Psoas muscle (tissue), 8 donors: ENCODE measurements at places on chromosomes 13 and 19.

- no peak for DNase-seq
Observed at GRCh38 chr19:2869618-2870017, 2.5 kb downstream of the ZNF556 start.

GRCh38 chr19:40210889-40211288, 7.3 kb downstream of the TTC9B start:
- DNase-seq, result no peak

GRCh38 chr19:55676383-55676782, 1.4 kb downstream of the EPN1 start:
- DNase-seq, result peak; percentile 47

- DNase-seq, result no peak
Observed at GRCh38 chr13:50077431-50077830, 62.2 kb downstream of the KCNRG start.

- peak; percentile 55 for DNase-seq
Observed at GRCh38 chr19:3655402-3656072, 28.9 kb upstream of the CACTIN start.

DNA sequence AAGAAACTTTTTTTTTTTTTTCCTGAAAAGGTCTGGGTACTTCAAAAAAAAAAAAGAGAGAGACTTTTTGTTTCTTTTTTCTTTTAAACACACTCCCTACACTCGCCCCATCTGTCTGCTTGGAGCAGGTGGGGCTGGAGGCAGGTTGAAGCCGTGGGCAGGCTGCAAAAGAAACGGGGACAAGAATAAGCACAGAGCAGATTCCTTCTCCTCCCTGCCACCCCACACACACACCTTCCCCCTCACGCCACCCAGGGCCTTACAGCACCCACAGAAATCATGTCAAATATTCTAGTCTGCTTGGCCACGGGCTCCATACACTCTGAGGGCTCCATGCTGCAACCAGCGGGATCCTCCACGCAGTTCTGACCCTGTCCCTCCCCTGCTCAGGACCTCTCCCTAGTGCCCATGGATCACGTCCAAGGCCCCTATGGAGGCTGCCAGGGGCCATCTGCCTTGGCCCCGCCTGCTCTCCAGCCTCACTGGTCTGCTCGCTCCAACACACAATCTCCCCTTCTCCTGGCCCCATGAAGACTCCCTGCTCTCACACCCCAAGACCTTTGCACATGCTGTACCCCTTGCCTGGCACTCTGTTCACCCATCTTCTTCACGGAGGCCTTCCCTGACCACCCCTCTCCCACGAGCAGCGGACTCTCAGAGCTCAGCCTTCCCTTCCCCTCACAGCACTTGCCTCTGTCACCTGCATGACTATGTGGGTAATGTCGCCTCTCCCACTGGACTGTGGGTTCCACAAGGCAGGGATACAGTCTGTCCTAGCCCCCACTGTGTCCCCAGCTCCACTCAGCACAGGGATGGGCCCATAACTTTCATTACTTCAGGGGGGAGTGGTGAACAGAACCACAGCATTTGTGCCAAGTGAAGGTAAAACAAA, 11.4 kb downstream of the AKT2 start:
- no peak for DNase-seq

DNA sequence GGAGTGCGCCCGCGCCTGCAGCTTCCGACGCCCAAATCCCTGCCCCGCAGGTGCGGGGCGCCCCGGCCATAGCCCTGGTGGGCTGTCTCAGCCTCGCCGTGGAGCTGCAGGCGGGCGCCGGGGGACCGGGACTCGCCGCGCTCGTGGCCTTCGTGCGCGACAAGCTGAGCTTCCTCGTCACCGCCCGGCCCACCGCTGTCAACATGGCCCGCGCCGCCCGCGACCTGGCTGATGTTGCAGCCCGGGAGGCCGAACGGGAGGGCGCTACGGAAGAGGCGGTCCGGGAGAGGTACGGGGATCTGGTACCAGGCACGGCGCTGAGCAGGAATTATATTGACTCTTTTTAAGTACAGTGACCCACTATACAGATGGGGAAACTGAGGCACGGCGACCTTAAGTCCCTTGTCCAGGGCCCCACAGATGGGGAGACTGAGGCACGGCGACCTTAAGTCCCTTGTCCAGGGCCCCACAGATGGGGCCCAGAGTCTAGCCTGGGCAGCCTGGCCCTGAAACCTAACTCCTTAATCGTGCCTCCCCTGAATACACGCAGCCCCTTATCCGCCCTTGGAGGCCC, 586 bp downstream of the MRI1 start:
- peak; percentile 60 for DNase-seq

- no peak for DNase-seq
Observed at GRCh38 chr19:16012552-16012951, 63.7 kb upstream of the TPM4 start.

- DNase-seq, result no peak
Observed at GRCh38 chr13:110445183-110445582, 116.3 kb downstream of the RAB20 start.

- no peak for DNase-seq
Observed at GRCh38 chr19:33641956-33642498, 20.3 kb downstream of the CHST8 start.

GRCh38 chr19:56105090-56105701, 15.9 kb downstream of the ZNF787 start:
- DNase-seq, result peak; percentile 72
